ENCODE measurements at places on chromosomes 3 and 15. TPM values are rescaled to one million over a fixed set of nuclear protein-coding genes. Genes with fewer than 3 reads are reported as not detected.

The GAP43 gene
- not detected for total RNA-seq

The FMN1 gene
- 11.5 TPM for total RNA-seq

The MEGF11 gene
- 0.51 TPM for total RNA-seq

The CD80 gene
- total RNA-seq = not detected

The FEZF2 gene
- not detected for total RNA-seq

The HRG gene
- total RNA-seq = not detected

The OR5H14 gene
- not detected for total RNA-seq

The GOLGA8G gene
- not detected for total RNA-seq

The DUOXA2 gene
- not detected for total RNA-seq

The BTLA gene
- total RNA-seq = not detected

The CPN2 gene
- not detected for total RNA-seq

The CCDC54 gene
- total RNA-seq = not detected

The C3orf85 gene
- not detected for total RNA-seq

The IQCF2 gene
- not detected for total RNA-seq

The CMTM8 gene
- total RNA-seq = 8.6 TPM
